ENCODE measurements at places on chromosomes 16 and 17. TPM values are rescaled to one million over a fixed set of nuclear protein-coding genes. Genes with fewer than 3 reads are reported as not detected.

Gene IL34
- total RNA-seq, result 3.5 TPM

Gene ABCC11
- 0.81 TPM for total RNA-seq

Gene ZSCAN10
- 0.37 TPM for total RNA-seq

Gene PRAC1
- not detected for total RNA-seq

Gene GPR179
- 0.23 TPM for total RNA-seq

Gene TBC1D3C
- not detected for total RNA-seq

Gene FAM117A
- total RNA-seq, result 14.2 TPM

Gene TBC1D3H
- total RNA-seq, result not detected

Gene ZNF287
- 7.7 TPM for total RNA-seq

Gene KRTAP9-8
- not detected for total RNA-seq

Gene NAGS
- 3.6 TPM for total RNA-seq

Gene AATK
- total RNA-seq, result 14.2 TPM

Measured in mucosa of gallbladder (tissue), 1 donor.